ENCODE measurements at places on chromosomes 3 and 15.

- no peak for DNase-seq
Observed at GRCh38 chr15:63059573-63060216, 17.1 kb downstream of the TPM1 start.

DNA sequence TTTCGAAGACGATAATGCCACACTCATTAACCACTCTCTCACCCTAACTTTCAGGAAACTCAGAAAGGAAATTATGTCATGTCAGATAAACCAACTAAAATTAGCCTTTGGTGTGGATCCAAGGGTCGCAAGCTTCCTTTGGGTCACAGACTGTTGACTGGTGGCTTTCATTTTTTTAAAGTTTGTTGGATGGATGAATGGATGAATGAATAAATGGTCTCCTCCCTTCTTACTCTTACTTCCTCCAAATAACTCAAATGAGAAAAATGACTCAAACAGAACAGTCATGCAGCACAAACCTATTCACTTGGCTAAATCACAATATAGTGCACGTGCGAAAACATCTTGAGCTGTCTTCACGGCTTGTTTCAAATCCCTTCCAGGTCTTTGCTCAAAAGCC lies 82.9 kb upstream of the HACD2 start:
- no peak for DNase-seq

- no peak for DNase-seq
Observed at GRCh38 chr3:174775603-174776002, 83.5 kb upstream of the NAALADL2 start.

DNA sequence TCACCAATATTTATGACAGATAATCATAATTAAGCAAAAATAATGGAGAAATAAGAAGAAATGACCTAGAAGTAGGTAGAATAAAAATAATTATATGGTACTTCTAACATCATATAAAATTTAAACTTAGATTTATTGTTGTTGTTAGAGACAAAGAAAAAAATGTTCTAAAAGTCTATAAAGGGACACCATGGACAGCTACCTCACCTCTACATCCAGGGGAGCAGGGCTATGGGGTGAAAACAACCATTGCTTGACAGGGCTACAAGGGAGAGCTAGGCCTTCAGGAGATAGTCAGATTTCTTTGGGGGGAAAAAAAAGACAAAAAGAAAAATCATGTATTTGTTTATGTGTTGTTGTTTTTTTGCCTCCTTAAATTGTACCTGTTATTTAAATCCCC lies 841.9 kb downstream of the VGLL3 start:
- no peak for DNase-seq

- DNase-seq = no peak
Observed at GRCh38 chr15:98949624-98950023, 58.0 kb downstream of the PGPEP1L start.

- DNase-seq = no peak
Observed at GRCh38 chr3:16203031-16203430, 28.6 kb downstream of the GALNT15 start.

DNA sequence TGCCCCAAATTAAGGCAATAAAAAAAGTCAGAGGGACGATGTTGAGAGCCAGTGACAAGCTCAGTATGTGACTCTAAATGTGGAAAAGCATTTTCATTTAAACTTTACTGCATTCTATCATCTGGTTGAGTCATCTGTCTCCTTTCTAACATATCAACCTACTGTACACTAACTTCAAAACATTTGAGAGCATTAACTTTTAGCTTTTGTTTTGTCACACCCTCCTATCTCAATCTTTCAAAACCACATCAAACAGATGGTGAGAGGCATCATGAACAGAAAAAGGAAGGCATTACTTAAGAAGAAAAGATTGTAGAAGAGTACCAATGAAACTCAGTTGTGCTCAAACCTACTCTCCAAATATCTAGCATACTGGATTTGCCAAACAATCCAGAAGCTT lies 4.8 kb downstream of the LRRC58 start:
- no peak for DNase-seq

DNA sequence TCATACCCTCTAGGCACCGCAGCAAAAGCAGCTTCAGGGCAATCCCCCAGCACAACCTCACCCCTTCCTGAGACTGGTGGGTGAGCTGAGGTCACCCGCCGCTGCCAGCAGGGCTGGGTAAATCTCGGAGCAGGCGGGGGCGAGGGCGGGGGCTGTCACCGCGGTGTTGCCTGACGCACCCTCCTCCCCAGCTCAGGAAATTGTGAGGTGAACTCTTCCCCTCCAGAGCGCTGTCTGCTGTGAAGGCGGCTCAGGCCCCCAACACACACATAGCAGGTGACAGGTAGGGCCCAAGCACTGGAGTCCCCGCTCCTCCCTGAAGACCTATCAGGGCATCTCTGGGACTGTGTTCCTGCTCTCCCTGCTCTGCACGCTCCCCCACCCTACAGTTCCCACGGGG lies 30.2 kb upstream of the FURIN start:
- no peak for DNase-seq

DNA sequence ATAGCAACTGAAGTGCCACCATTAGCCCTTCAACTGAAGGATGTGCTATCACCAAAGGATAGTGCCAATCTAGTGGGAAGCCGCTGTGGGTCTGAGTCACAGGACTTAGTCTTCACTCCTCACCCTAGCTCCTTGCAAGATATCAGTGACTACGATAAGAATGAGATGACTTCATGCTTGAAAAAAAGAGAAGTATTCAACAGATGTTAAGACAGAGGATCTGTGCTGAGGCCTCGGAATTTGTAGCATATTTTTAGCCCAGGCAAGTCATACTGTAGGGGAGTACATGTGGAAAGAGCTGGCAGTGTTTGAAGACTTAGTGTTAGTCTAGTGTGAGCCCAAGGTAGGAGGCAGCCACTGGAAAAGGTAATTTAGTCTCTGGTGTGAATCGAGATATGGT lies 270.7 kb upstream of the LRTM1 start:
- no peak for DNase-seq

DNA sequence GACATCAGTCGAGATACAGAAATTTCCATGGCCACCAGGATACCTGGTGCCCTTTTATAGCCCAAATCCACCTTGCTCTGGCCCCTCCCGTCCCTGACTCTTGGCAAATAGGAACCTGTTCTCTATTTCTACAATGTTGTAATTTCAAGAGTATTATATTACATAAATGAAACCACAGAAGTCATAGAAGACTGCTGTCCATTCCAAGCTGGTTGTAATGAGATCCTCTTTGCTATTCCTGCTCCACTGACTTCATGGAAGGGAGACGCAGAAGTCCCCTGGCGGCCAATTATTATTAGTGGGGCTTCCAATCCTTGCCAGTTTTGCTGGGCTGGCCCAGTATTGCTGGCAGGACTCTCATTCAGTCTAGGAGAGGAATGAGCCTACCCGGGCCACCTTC lies 26.6 kb downstream of the DCP1A start:
- DNase-seq = no peak

DNA sequence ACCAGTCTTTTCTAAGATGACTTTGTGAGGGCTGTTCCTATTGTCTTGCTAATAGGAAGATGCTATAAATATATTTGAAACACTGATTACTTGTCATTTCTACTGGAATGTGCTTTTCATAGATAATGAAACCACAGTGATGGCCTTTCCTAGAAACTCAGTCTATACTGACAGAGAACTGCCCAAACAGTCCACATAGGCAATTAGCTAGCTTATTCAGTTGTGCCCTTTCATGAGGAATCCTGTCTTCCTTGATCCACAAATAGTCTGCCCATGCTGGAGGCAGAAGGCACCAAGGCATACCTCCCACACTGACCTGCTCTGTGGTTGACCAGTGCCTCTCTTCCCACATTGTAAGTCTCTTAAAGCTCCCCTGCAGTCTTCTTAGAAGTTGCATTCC lies 135.9 kb downstream of the CMSS1 start:
- DNase-seq = no peak

DNA sequence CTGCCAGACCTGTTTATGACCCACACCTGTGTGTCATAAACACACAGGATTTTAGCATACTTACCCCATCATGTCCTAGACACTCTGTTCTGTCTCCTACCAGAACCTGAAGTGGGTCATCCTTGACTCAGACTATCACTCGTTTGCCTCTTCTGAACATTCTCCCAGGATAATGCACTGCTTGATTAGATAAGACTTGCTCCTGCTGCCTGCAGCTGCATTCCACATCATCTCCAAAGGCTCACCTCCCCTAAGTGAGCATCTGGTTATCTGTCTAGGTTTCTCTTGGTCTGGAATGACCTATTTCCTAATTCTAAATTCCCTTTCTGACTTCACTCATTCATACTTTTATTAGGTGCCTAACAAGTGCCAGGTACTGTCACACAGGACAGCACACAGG lies 332.1 kb downstream of the NTRK3 start:
- DNase-seq = peak; percentile 17

- no peak for DNase-seq
Observed at GRCh38 chr3:48855681-48856447, 8.2 kb upstream of the PRKAR2A start.

DNA sequence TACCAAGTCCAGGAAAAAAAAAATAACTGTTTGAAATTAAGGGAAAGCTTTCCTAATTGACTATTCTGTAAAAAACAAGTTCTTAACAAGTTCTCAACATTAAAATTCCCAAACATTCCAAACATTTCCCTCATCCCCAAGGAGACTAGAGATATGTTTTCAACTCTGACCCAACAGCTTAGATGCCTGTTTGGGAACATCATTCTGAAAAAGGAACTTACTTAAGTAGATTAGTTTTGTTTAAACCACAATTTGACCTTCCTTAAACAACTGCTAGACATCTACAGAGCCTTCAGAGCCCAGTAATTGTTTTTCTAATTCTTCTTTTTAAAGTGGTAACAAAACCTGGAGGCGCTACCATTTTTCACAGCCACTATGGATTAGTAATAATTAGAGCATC lies 12.8 kb downstream of the UBR1 start:
- DNase-seq = no peak

GRCh38 chr3:189071446-189071845 lies 100.3 kb upstream of the TPRG1 start:
- DNase-seq = no peak

DNA sequence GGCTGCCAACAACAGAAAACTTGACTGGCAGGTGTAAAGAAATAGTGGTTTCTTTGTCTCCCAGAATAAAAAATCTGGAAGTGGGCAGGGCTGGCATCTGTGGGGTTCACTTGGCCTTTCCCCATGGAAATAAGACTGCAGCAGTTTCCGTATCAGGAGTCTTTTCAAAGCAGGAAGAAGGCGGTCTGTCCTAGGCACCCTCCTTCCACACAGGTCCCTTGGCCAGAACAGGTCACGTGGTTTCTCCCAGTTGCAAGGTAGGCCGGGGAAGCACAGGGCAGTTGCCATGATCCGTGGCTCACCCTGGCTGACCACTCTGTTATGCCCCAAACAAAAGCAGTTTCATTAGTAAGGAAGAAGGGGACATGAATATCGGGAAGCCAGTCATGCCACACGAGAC lies 45.4 kb downstream of the ZDHHC19 start:
- DNase-seq = no peak

- no peak for DNase-seq
Observed at GRCh38 chr3:166405465-166405864, 568.2 kb upstream of the BCHE start.

DNA sequence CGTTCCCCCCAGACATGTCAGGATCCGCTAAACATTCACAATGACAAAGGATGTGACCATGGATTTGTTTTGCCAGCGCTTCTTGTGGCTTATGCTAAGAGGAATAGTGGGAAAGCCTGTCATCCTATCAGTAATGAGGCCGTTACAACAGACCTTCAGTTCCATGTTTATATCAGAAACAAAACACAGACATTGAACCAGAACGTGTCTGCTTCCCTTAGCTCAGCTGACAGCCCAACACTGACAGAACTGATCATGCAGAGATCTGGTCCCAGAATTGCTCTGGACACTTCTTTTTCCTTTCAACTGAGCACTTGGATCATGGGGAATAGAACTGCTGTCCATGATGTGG lies 58.3 kb upstream of the MYZAP start:
- no peak for DNase-seq

GRCh38 chr3:4235690-4236089 lies 67.5 kb upstream of the SETMAR start:
- no peak for DNase-seq

DNA sequence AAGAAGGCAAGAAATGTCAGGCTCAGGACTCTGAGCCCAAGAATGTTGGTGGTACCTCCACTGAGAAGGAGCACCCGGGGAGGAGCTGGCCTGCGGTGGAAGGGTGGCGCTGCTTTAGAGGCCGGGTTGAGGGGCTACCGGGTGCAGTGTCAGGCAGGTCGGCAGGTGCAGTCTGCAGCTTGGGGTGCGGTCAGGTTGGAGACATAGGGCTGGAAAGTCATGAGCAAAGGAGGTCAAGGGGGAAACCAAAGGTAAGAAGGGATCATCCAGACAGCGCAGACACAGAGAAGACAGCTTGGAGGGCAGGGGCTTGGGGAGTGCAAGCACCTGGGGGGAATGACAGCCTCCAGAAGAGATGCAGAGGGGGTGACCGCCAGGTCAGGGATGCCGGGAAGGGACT lies 274.4 kb upstream of the LYSMD4 start:
- no peak for DNase-seq

DNA sequence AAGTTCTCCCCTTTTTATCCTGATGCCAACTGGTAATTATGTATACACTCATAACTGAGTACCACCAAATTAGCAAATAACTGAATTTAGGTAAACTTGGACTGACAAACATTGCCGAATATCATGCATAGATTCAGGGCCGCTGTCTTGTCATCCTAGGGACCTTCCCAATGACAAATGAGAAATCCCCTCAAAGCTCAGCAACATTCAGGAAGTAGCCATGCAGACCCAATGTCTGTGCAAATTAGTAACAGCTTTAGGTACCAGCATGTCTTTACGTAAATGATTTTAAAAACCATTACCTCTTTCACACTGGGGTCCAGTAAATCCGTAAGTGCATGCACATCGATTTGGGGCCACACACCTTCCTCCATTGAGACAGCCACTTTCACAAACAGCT lies 49.5 kb downstream of the FBN1 start:
- DNase-seq = no peak

- no peak for DNase-seq
Observed at GRCh38 chr15:84591815-84592214, 9.0 kb upstream of the ZSCAN2 start.

DNA sequence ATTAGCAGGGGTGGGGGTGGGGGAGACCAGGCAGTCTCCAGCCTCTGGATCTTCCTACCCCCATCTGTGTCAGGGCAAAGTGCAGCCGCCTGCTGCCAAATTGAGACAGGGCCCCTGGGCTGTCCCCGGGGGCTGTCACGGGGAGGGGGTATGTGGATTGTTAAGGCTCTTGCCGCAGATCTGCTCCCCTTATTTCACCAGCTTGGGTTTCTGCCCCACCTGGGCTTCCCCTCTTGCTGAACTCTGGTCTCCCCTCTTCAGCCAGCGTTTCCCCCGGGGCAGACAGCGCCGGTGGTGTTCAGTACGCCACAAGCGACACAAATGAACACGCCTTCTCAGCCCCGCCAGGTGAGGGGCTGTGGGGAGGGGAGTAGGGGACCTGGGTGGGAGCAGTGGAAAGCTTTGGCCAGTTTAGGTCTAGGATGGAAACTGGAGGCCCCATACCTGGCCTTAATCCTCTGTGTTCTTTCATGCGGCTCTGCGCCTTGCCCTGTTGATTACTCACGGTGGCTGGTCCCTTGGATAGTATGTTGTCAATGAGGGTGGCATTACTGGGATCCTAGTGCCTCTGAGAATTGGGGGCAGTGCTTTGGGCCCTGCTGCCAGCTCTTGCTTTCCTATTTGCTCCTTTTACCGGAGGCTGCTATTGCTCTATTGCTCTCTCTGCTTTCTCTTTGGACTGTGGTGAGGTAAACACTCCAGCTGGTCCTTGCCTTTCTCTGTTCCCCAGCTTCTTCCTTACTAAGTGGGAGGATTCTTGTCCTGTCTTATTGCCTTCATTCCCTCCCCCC lies 1.7 kb downstream of the EIF4G1 start:
- DNase-seq = no peak

- DNase-seq = no peak
Observed at GRCh38 chr15:62083194-62084154, 16.7 kb downstream of the C2CD4A start.

GRCh38 chr3:128281461-128282367 lies 128.4 kb downstream of the EEFSEC start:
- no peak for DNase-seq
